ENCODE measurements at places on chromosomes 4 and X.
A peak's percentile ranks its signal among the peaks of the same experiment; 100 is the strongest.

- DNase-seq, result no peak
Observed at GRCh38 chrX:136491832-136492231, 4.1 kb downstream of the BRS3 start.

- DNase-seq, result no peak
Observed at GRCh38 chrX:20382082-20382481, 115.4 kb upstream of the RPS6KA3 start.

- no peak for DNase-seq
Observed at GRCh38 chr4:76457885-76458284, 22.9 kb downstream of the SHROOM3 start.

- no peak for DNase-seq
Observed at GRCh38 chrX:31421441-31421840, 349.6 kb upstream of the FTHL17 start.

DNA sequence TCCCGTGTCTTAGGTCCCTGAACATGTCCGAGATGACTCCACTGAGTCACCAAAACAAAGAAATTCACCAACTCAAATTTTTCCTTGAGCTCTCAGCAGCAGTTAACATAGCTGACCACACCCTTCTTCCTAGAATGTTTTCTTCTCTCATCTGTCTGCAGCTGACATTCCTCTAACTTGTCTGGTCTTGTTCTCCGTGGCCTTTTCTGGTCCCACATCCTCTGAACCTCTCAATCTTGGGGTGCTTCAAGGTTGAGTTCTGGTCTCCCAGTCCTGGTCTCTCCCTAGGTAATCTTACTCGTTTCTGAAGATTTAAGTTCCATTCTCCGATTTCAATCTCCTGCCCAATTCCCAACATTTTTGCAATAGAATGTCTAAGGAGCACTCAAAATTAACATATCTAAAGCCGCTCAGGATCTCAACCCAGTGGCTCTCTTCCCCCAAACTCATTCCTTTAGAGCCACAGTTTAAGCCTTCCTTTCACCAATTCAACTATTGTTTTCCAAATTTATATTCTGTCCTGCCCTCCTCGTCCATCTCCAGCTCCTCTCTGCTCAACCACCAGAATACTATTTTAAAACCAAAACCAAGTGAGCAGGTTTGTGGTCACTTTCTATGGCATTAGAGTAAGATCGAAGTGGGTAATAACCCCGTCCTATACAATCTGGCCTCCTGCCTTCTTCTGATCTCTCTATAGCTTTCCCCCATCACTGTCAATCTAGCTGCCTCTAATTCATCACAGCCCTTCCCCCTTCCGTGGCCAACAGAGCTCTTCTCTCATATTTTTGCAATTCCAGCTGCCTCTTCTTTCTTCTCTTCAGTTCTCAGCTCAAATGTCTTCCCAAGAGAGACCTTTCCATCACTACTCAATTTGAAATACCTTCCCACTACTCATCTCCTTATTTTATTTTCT is 1.2 kb downstream of the TRIML2 start:
- DNase-seq, result peak; percentile 70

DNA sequence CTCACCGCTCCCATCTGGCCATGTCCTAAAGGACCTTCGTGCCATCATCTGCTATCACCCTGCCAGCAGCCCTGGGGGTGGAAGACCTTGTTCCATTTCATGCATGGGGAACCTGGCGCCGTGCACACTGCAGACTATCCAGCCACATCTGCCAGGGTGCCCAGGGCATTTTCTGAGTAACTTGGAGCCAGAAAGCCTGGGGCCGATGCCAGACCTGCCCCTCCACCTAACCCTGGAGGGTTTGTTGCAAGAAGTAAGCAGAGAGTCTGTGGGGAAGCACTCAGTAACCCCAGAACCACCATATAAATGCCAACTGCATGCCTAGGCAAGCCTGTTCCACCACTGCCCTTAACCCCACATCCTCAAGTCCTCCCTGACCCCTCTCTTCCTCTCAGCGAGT is 7.3 kb downstream of the HAUS7 start:
- DNase-seq, result no peak

GRCh38 chr4:81811562-81812293 is 340.0 kb upstream of the RASGEF1B start:
- no peak for DNase-seq

- DNase-seq, result no peak
Observed at GRCh38 chr4:83065266-83065665, 30.3 kb downstream of the COPS4 start.

DNA sequence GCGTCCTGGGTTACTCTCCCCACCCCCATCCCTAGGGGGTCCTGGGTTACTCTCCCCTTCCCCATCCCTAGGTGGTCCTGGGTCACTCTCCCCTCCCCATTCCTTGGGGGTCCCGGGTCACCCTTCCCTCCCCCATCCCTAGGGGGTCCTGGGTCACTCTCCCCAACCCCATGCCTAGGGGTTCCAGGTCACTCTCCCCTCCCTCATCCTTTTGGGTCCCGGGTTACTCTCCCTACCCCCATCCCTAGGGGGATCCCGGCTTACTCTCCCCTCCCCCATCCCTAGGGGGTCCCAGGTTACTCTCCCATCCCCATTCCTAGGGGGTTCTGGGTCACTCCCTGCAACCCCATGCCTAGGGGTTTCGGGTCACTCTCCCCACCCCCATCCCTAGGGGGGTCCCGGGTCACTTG is 1.5 kb downstream of the ASMTL start:
- no peak for DNase-seq

GRCh38 chr4:145881989-145882388 is 56.6 kb downstream of the ZNF827 start:
- no peak for DNase-seq

- DNase-seq, result no peak
Observed at GRCh38 chr4:26013629-26014028, 99.6 kb downstream of the SMIM20 start.

GRCh38 chr4:155402941-155403340 is 26.2 kb upstream of the MAP9 start:
- no peak for DNase-seq

GRCh38 chr4:145734031-145734430 is 54.1 kb downstream of the C4orf51 start:
- peak; percentile 28 for DNase-seq

- no peak for DNase-seq
Observed at GRCh38 chr4:81084634-81085033, 54.1 kb downstream of the BMP3 start.

GRCh38 chrX:134443461-134443860 is 16.5 kb upstream of the HPRT1 start:
- DNase-seq, result no peak

DNA sequence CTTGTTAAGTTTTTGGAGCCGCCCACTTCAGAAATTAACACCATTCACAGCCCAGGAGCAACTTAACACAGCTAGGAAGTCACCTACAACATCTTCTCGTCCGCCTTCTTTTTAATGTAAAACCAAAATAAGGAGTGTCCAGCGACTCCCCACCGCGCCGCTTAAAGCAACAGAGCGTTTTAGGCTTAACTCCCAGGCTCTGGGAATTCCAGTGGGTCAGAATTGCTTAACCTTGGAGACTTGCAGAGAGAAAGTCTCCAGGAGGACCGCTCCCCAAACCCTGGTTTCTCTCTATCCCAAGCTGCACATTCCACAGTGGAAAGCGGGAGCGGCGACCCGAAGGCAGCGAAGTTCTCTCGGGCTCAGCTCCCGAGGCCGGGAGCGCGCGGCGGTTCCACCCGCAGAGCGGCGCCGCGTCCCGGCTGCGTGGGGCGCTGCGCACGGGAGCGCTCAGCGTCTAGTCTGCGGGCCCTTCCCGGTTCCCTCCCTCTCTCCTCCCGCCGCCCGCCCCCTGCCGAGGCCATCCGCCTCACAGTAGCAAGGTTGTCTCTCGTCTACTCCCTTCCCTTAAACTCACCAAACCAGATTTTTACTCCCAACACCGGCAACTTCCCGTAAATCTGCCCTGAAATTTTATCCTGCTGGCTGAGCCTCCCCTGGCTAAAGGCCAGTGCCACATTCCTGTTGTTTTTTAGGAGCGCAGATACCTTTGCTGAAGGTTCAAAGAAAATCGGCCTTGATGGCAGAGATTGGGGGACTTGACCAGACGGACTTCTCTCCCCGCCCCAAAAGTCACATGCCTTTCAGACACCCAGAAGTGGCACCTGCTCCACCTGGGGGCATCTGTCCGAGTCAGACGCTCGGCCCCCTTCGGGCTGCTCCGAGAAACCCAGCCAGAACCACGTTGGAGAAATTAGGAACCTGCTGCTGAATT is at the start of gene RBM47:
RBM47 (minus strand) TSS at position 464 of the 934 bp plus-strand sequence. CDS start 190,971 bp downstream, outside the sequence.
- DNase-seq, result peak; percentile 38

- DNase-seq, result peak; percentile 40
Observed at GRCh38 chr4:128286474-128287058, 1.0 kb downstream of the PGRMC2 start.

- DNase-seq, result peak; percentile 78
Observed at GRCh38 chr4:53931461-53931961, 132.9 kb downstream of the CHIC2 start.

- DNase-seq, result no peak
Observed at GRCh38 chrX:97306771-97307470, 423.2 kb downstream of the RPA4 start.

DNA sequence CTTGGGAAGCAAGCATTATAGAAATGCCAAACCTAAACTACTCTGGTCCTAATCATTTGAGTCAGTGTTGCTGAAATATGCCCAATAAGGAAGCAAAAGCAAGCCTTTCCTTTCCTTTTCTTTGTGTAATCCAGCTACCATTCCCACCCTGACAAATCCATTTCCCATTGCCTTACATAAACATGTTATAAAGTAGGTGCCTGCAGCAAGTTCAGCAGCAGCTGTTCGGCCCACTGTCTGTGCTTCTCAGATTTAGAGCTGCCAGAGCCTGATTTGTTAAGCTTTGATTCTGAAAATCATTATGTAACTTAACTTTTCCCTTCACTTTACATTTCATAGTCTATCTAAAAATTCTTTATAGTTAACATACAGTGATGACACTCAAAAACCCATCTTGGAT is 148.6 kb downstream of the EPHA5 start:
- no peak for DNase-seq

DNA sequence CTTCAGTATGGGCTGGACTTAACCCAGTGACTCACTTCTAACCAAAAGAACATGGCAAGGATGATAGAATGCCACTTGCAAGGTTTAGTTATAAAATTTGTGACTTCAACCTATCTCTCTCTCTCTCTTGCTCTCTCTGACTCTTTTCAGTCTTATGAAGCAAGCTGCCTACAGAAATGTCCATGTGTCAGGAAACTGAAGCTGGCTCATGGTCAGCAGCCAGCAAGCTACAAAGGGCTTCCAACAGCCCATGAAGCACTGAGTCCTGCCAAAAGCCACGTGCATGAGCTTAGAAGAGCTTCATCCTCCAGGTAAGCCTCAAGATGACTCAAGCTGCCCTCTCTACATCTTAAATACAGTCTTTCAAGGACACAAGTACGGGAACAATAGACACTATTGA is 100.3 kb downstream of the HS3ST1 start:
- DNase-seq, result no peak

DNA sequence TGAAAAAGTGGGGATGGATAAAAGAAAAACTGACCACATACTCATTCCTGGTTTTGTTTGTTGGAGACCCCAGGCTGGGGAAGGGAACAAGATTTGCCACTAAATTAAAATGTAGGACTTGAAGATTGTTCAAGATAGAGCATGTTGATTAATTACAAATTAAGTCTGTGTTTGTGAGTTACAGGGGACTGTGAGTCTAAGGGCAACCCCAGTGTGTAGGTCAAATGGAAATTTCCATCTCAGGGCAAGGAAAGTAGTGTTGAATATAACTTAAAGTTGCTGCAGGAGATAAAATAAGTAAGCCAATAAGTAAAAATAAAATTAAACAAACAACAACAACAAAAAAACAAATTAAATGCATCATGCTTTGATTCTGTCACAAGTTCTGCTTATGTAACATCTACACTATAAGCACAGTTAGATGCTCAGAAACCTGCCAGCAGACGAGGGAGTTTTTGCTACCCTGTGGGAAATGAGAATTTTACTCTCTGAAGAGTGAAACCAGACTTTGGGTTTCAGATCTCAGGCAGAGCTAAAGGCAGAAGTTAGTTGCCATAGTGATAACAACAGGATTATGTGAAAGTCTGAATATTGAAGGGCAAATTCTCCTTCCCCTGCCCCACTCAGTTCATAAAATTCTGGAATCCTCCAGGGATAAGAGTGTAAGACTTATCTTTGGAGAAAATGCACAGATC is 352.3 kb downstream of the GRXCR1 start:
- DNase-seq, result no peak

DNA sequence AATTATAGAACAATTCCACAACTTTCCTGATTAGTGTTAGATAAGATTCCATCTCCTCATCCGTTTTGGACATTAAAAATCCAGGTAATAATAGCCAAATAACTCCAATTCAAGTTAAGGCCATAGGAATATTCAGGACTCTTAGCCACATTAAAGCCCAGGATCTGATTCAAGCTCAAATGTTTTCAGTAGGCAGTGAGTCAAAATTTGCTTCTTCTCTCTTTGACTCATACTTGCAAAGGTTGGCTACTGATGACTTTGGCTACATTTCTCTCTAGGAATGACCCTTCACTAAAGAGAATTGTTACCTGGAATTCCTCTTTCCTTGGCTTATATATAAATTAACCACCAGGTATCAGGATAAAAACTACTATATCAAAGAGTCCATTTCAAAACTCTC is 354.9 kb upstream of the HS3ST1 start:
- no peak for DNase-seq

DNA sequence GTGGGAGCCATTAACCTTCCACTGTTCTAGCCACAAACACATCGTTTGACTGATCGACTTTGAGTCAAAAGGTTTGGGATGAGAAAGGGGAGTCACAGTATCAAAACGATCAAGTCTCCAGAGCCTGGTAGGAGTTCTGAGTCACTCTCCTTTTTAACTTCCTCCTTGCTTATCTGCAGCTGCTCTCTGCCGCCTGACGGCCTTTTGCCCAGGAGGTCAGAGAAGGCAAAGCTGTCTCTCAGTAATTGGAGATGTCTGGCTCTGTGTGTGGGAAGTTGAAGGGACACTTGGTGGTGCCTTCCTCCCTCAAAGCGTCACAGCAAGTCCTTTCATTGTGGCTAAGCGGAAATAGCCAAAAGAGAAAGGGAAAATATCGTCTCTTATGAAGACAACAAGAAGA is 63.1 kb downstream of the ANOS1 start:
- no peak for DNase-seq

- no peak for DNase-seq
Observed at GRCh38 chrX:29518100-29518499, 697.3 kb upstream of the MAGEB2 start.

DNA sequence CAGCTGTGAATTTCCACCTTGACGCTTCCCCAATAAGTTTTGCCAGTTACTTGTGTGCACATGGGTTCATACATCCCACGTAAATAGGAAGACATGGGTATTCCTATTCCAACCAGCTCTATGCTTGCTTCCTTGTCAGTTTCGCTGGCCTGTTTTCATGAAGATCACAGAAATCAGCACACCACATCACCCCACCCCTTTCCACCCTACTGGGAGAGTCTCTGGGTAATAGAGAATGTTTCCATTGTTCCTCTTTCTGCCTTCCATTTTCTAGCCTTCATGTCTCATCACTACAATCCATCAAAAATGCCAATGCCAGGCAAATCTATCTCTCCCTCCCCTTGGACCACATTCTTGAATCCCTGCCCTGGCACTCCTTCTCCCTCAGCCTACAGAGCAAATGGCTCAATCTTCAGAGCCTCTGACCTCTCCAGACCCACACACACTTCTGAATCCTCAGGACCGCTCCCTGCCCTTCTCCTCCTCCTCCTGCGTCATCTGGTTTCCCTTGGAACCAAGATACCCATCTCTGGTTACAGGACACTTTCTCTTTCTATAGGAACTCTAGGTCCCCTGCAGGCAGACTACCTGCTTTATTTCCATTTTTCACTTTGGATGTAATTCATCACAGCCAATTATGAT is 323.3 kb downstream of the DHX15 start:
- DNase-seq, result peak; percentile 5

- no peak for DNase-seq
Observed at GRCh38 chr4:173410079-173410478, 11.2 kb upstream of the SCRG1 start.

GRCh38 chr4:142447009-142447408 is 399.1 kb downstream of the INPP4B start:
- no peak for DNase-seq

Measured in fibroblast of skin of scalp (primary cell).